Endothelial cell (in vitro differentiated cells): ENCODE measurements at places on chromosomes 2 and 18. TPM values are rescaled to one million over a fixed set of nuclear protein-coding genes. Genes with fewer than 3 reads are reported as not detected.

Gene FSIP2
- 9.0 TPM for total RNA-seq

Gene FAM228A
- total RNA-seq: not detected

GRCh38 chr2:27091746-27092695 lies 5.4 kb downstream of the KHK start:
- DNase-seq: no peak

DNA sequence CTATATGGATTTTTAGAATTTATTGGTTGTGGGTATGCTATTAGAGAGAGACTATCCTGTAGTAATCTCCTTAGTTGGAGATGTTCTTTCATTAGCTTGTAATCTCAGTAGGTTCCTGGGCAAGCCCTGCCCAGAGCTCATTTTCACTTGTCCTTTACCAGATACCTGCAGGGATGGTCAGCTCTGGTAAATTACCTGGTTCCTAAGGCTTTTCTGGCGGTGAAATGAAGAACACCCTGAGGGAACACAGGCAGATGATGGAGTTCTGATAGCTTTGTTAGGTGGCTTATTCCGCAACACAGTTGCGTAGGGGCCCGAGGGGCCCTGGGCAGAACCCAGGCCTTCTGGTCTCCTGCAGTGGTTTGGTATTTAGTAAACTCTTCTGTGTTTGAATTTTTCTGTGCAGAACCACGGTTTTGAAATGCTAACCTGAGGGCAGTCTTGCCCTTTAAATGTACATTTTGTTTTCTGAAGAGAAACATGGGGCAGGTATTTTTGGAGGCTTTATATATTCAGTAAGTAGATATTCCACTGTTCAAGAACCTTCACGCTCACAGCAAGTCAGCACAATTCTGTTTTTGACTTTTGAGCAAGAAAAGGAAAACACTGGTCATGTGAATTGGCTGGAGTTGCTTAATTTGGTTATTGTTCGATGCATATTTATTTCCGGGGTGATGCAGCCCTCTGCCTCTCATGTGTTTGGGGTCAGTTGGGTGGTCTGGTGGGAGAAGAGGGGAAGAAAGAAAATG lies 22.4 kb downstream of the ZNF532 start:
- DNase-seq: no peak

GRCh38 chr18:51097021-51097822 lies 67.2 kb downstream of the SMAD4 start:
- no peak for DNase-seq

DNA sequence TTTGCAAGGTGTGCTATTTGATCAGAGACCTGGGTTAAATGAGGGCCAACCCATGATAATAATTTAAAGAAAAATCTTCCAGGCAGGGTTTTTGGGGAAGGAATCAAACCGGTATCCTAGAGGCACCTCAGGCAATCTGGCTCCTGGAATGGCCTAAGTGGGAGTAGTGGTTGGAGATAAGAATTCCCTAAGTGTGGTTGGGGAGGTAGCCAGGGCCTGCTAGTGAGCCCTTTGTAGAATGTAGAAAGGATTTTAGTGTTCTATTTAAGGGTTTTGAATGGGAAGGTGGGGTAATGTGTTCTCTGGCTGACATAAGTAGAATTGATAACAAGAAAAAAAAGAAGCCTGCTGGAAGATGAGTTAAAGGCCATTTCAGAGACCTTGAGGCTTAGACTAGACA lies 422.2 kb downstream of the XIRP2 start:
- no peak for DNase-seq

GRCh38 chr18:55900380-55900779 lies 312.4 kb upstream of the TCF4 start:
- DNase-seq: no peak
